ENCODE measurements at places on chromosomes 6 and 20. TPM values are rescaled to one million over a fixed set of nuclear protein-coding genes. Genes with fewer than 3 reads are reported as not detected.

- no peak for ATAC-seq
Measured at GRCh38 chr20:23092384-23092756, 6.2 kb upstream of the CD93 start.

- no peak for ATAC-seq
Measured at GRCh38 chr6:42748203-42748898, 2.4 kb upstream of the TBCC start.

SNAP91 gene
- total RNA-seq: not detected

GRCh38 chr6:15037253-15037652 is 208.6 kb upstream of the JARID2 start:
- no peak for ATAC-seq
